ENCODE measurements at places on chromosomes 6 and 20.

DNA sequence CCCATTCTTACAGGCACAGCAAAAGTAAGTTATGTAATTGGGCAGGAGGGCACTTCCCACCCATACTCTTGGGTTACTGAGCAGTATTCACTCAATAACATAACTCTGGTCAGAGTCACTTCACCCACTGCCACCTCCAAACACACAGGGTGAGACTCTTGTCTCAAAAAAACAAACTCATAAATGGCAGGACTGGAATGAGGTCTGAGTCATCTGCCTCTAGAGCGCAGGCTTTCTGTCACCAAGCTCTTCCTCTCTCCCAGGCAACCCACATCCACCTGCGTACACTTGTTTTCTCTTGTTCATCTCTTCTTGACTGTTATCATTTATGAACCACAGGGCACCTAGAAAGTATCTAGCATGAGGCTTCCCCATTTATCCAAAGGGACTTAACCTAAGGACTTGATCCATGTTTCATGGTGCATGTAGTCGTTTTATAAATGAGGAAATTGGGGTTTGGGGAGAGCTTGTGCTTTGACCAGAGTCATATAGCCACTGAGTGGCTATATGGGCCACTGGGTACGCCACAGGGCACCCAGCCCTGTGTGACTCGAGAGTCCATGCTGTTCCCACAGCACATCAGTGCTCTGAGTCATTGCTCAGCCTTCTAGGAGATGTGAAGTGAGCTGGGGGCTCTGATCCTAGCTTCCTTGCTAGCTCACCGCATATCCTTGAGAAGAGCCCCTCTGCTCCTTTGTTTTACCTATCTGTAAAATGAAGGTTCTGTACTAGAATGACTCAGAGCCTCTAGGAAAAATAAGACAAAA is 22.4 kb downstream of the C20orf173 start:
- DNase-seq = no peak

DNA sequence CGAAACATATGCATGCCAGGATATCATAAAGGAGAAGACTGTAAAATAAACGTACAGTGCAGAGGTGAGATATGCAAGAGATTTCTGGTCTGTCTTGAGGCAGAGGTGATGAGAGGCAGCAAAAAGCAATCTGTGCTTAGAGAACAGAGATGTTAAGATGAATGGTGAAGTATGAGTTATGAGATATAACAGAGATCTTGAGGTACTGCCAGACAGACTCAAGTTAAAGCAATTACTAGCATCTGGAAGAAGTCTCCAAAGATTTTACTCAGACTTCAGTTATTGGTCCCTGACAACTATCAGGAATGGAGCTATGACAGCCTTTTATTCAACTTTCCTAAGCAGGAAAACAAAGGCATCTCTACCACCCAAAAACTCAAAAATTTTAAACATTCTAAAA is 122.8 kb upstream of the DST start:
- DNase-seq = no peak

GRCh38 chr20:63337786-63338420 is 23.2 kb downstream of the CHRNA4 start:
- no peak for DNase-seq

- DNase-seq = no peak
Measured at GRCh38 chr6:161443848-161444247, 170.0 kb upstream of the AGPAT4 start.

GRCh38 chr20:57066126-57066900 is 200.1 kb downstream of the BMP7 start:
- DNase-seq = no peak

GRCh38 chr20:24875078-24875477 is 74.0 kb upstream of the CST7 start:
- DNase-seq = no peak

DNA sequence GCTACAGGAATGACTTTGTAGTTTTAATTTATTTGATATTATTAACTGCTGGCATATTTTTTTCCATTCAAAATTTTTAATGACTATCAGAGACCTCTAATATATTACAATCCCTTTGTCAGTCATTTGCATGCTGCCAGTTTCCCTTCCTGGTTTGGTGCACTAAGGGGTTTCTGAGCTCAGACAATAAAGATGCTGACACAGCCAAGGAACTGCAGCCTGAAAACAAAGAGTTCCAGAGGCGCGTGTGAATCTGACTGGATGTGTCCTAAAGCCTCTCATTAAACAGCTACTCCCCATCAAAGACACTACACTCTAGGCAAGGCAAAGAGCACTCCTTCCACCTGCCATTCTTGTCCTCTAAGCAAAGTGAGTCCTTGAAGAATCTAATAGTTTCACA is 116.8 kb upstream of the DST start:
- no peak for DNase-seq

DNA sequence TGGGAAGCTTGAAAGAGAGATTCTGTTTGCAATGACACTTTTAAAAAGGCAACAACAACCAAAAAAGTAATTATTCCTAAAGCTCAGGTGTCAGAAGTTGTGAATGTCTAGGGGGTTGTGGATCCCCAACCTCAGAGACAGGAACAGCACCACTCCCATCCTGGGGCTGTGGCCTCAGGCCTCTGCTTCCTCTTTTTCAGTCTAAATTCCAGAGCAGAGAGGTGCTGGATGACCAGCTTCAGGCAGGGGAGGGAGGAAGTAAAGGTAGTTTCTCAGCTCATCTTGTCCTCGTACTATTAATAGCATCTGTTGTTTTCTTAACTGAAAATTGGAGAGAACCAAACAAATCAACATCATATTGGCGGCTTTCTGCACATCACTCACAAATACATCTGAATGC is 8.3 kb downstream of the NT5E start:
- DNase-seq = no peak

GRCh38 chr6:122616877-122617276 is 6.7 kb downstream of the PKIB start:
- DNase-seq = no peak

DNA sequence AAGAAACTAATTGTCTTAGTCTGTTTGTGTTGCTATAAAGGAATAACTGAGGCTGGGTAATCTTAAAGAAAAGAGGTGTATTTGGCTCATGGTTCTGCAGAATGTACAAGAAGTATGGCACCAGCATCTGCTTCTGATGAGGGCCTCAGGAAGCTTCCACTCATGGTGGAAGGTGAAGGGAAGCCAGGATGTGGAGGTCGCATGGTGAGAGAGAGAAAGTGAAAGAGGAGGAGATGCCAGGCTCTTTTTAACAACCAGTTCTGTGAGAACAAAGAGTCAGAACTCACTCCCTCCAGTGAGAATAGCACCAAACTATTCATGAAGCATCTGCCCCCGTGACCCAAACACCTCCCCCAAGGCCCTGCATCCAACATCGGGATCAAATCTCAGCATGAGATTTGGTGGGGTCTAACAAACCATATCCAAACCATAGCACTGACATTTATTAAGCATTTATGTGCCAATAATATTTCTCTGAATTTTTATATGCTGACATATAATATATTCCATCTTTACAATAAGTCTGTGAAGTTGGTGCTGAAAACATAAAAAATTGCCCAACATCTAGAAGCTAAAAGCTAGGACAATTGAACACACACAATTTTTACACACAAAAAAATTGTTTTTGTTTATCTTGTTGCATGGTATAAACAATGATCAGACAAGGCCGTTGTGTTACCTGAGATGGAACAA is 29.2 kb upstream of the BTN3A2 start:
- no peak for DNase-seq

- DNase-seq = no peak
Measured at GRCh38 chr6:26611599-26611998, 14.8 kb downstream of the ABT1 start.

GRCh38 chr20:19605786-19606485 is 152.1 kb upstream of the RIN2 start:
- DNase-seq = no peak

- DNase-seq = no peak
Measured at GRCh38 chr6:33721508-33721907, 10.0 kb upstream of the UQCC2 start.
